ENCODE measurements at places on chromosomes 12 and 14.

DNA sequence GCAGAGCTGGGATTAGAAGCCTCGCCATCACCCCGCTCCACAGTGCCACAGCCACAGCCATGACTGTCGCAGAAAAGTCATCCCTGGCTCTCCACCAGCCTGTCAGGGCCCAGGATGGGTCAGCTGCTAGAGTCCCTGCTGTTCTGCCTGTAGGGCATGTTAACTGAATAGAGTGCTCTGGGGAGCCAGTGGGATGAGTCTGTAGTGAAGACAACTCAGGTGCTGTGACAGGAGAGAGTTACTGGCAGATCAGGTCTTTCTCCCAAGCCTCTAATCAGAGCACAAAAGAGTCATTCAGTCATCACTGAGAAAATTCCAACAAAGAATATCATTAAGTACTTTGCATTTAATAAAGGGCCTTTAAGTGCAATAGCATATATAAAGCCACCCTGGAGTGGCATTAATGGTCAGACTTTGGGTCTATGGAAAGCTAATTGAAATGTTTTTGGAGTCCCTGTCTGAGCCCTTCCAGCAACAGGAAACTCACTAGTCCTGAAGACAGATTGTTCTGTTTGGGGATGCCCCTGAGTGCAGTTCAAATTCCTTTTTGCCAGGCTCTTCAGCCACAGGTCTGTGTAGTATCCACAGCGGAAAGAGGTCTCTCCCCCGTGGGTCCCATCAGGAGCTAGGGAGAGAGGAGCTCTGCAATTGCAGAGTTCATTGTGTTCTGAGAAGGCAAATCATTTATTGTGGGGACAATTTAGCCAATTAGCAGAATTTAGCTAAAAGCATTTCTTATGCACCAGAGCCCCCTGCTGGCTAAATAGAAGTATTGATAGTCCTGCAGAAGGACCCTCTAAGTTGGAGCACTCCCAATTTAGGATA is 45.2 kb upstream of the C14orf132 start:
- peak; percentile 3 for DNase-seq
- no peak overlapping the region for H3K27ac ChIP-seq
- H3K27me3 ChIP-seq: peaks cover 3% of the 10 kb centered on the region
- H3K4me3 ChIP-seq: no peak overlapping the region
- H3K36me3 ChIP-seq: no peaks in the 10 kb centered on the region

DNA sequence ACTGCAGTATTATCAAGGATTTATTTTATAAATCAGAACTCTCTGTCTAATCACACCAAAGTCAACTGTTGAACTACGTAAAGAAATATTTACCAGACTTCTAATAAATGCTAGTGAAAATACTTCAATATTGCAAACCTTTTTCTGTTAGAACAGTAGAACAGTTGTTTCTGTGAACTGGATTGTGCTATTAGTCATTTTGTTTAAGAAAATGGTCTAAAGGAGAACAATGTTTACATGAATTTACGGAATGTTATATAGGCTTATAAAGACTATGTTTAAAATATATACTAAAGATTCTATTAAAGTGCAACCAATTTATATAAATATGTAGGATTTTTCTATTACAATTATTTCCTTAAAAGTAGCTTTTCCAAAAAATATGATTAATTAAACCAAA is 471.4 kb downstream of the FSCB start:
- H3K27ac ChIP-seq: no peak overlapping the region
- DNase-seq: no peak
- H3K27me3 ChIP-seq: no peaks in the 10 kb centered on the region
- H3K36me3 ChIP-seq: no peaks in the 10 kb centered on the region
- no peaks in the 10 kb centered on the region for H3K4me1 ChIP-seq

DNA sequence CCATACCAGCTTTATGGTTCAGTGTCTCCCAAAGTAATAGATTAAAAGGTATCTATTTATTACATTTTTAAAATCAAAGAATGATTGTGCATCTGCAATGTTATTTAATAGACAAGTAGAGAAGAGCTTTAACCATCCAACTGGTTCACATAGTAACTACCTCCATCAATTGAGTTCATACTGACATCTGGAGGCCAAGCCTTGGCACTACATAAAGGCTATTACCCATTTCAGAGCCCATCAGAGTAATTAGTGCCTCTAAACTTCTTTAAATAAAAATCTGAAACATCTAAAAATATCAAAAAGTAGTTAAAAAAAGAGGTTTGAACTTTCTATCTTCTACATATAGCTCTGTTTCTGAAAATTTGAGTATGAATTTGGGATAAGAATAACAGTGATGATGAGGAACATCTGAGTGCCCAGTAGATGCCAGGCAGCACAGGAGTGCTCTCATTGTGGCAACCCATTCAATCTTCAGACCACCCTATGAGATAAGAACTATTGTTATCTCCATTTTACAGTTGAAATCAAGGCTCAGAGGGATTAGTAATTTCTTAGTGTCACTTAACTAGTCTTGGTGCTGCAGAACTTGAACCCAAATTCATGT is 132.9 kb upstream of the DAAM1 start:
- no peak overlapping the region for H3K4me3 ChIP-seq
- no peaks in the 10 kb centered on the region for H3K27me3 ChIP-seq
- no peak overlapping the region for H3K27ac ChIP-seq
- DNase-seq: no peak
- H3K4me1 ChIP-seq: no peaks in the 10 kb centered on the region

GRCh38 chr12:51955702-51956101 is 4.2 kb downstream of the ACVR1B start:
- no peak for DNase-seq
- no peak overlapping the region for H3K4me3 ChIP-seq
- peaks cover 14% of the 10 kb centered on the region for H3K27me3 ChIP-seq
- H3K27ac ChIP-seq: no peak overlapping the region
- H3K36me3 ChIP-seq: peaks cover 4% of the 10 kb centered on the region

DNA sequence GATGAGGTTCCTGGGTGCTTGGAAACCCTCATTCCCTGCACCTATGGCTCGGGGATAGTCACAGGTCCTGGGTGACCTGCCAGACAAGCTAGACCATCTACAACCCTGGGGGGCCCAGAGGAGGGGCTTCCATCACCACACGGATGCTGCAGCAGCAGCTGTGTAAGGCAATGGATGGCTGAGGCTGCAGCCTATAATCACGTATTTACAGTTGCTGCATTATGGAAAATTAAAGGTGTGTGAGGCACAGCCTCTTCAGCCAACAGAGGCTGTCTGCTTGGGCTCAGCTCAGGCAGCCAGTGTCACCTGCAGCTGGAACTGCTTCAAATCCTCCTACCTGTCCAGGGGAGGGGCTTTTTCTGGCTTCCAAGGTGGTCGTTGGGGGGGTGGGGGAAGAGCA is 268.1 kb downstream of the CACNA1C start:
- no peaks in the 10 kb centered on the region for H3K4me1 ChIP-seq
- H3K27ac ChIP-seq: no peak overlapping the region
- H3K4me3 ChIP-seq: no peak overlapping the region
- no peak for DNase-seq

DNA sequence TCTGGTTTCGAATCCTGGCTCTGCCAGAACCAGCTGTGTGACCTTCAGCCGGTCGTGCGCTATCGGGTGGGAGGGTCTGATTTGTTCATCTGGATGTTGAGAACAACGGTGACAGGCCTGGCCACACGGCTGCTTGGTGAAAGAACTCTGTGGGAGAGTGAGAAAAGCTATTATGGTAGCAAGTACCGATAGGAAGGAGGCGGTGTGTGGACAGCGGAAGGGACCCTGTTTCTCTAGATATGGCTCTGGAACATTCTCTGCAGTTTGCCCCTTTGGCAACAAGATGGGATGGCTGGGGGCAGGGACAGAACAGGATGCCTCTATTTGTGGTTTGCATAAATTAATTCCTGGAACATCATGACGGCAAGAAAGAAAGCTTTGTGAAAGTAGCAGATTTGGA is 347.3 kb downstream of the AACS start:
- no peak overlapping the region for H3K4me3 ChIP-seq
- no peaks in the 10 kb centered on the region for H3K4me1 ChIP-seq
- no peak overlapping the region for H3K27ac ChIP-seq

DNA sequence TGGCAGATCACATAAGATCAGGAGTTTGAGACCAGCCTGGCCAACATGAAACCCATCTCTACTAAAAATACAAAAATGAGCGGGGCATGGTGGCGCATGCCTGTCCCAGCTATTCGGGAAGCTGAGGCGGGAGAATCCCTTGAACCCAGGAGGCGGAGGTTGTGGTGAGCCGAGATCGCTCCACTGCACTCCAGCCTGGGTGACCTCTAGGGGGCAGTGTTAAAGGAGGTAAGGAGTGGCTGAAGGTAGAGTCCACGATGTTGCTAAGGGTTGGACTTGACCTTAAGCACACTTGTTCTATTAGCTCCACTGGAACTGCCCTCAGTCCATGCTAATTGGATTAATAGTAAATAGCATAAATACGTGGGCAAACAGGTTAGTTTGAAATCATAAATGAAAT is 62.4 kb upstream of the PSMC1 start:
- peaks cover 9% of the 10 kb centered on the region for H3K27me3 ChIP-seq
- H3K36me3 ChIP-seq: no peaks in the 10 kb centered on the region
- no peak for DNase-seq
- H3K4me1 ChIP-seq: no peaks in the 10 kb centered on the region

- no peak overlapping the region for H3K27ac ChIP-seq
- peaks cover 35% of the 10 kb centered on the region for H3K4me1 ChIP-seq
- peaks cover 2% of the 10 kb centered on the region for H3K36me3 ChIP-seq
- DNase-seq: no peak
- H3K27me3 ChIP-seq: peaks cover 26% of the 10 kb centered on the region
These were observed 6.1 kb downstream of the PELI2 start for GRCh38 chr14:56124327-56124726.

DNA sequence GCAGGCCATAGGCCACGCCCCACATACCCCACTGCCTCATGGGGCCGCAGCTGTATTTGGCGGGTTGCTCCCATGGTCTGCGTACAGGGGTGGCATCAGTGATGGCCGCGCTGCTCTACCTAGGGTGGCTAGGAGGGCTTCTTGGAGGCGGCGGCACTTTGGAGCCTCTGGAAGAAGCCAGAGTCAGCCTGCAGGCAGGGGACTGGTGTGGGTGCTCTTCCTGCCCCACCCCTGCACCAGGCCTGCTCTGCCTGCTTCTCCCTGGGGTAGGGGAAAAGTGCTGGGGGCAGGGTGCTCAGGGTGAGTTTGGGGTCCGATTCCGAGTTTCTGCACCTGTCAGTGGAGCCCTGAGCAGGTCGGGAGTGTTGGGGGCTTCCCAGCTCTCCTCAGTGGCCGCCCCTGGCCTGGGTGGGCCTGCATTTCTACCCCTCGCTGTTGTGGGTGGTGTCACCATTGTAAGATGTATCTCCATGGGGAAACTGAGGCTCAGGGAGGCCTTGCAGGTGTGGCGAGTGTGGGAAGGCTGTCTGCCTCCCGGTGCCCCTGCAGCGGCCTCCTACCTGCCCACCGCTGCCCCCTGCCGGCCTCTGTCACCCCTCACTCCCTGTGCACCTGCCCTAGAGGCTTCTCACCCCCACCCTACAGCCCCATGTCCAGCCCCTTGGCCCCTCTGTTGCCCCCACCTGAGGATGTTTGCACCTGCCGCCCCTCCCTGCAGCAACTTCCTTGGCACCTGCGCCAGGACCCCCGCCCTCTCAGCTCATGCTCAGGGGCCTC is 5.5 kb downstream of the CEP170B start:
- no peaks in the 10 kb centered on the region for H3K36me3 ChIP-seq
- H3K4me1 ChIP-seq: peaks cover 14% of the 10 kb centered on the region
- H3K4me3 ChIP-seq: no peak overlapping the region
- H3K27me3 ChIP-seq: peaks cover 8% of the 10 kb centered on the region

- H3K27ac ChIP-seq: no peak overlapping the region
- no peaks in the 10 kb centered on the region for H3K27me3 ChIP-seq
- H3K4me3 ChIP-seq: no peak overlapping the region
- peaks cover 26% of the 10 kb centered on the region for H3K4me1 ChIP-seq
- no peak for DNase-seq
These were observed 24.2 kb downstream of the OTUB2 start for GRCh38 chr14:94050231-94050880.

GRCh38 chr12:11875414-11875935 is 195.3 kb upstream of the BCL2L14 start:
- H3K27me3 ChIP-seq: no peaks in the 10 kb centered on the region
- DNase-seq: no peak
- peaks cover 55% of the 10 kb centered on the region for H3K36me3 ChIP-seq
- peak overlapping the region; percentile 61 for H3K27ac ChIP-seq
- peak overlapping the region; percentile 9 for H3K4me3 ChIP-seq
